ENCODE measurements at places on chromosomes 1 and 21. TPM values are rescaled to one million over a fixed set of nuclear protein-coding genes. Genes with fewer than 3 reads are reported as not detected.

C4BPA gene
- total RNA-seq, result not detected

NFYC gene
- total RNA-seq, result 42.0 TPM

CXADR gene
- 74.8 TPM for total RNA-seq

ZFP69 gene
- 3.7 TPM for total RNA-seq

DCST1 gene
- total RNA-seq, result 0.19 TPM

SELE gene
- 1.7 TPM for total RNA-seq

DRAXIN gene
- not detected for total RNA-seq

PI4KB gene
- 54.5 TPM for total RNA-seq

RGS8 gene
- total RNA-seq, result not detected

PTPRC gene
- total RNA-seq, result 18.3 TPM

ZBTB8B gene
- not detected for total RNA-seq

FHAD1 gene
- total RNA-seq, result not detected

HES3 gene
- not detected for total RNA-seq

APOBEC4 gene
- total RNA-seq, result not detected

BGLAP gene
- not detected for total RNA-seq

ITLN2 gene
- total RNA-seq, result not detected

ERICH3 gene
- not detected for total RNA-seq

CYP4A11 gene
- not detected for total RNA-seq

VTCN1 gene
- 1.9 TPM for total RNA-seq

KCNJ6 gene
- total RNA-seq, result not detected

SLC25A34 gene
- 0.57 TPM for total RNA-seq

CSMD2 gene
- 0.13 TPM for total RNA-seq

GPR25 gene
- total RNA-seq, result not detected

ARMH1 gene
- 1.3 TPM for total RNA-seq

STIL gene
- total RNA-seq, result 4.2 TPM

CGN gene
- 18.3 TPM for total RNA-seq

SELENBP1 gene
- 38.3 TPM for total RNA-seq

KCNA10 gene
- not detected for total RNA-seq

CACNA1S gene
- total RNA-seq, result not detected

ARHGEF16 gene
- 8.4 TPM for total RNA-seq

LCE3B gene
- total RNA-seq, result not detected

BRDT gene
- not detected for total RNA-seq

KRTAP11-1 gene
- not detected for total RNA-seq

OR2L3 gene
- not detected for total RNA-seq

ALPL gene
- 3.2 TPM for total RNA-seq

Measured in esophagus squamous epithelium (tissue), 5 donors.